ENCODE measurements at places on chromosomes 7 and 10. TPM values are rescaled to one million over a fixed set of nuclear protein-coding genes. Genes with fewer than 3 reads are reported as not detected.

- no peak for DNase-seq
Observed at GRCh38 chr7:121235201-121235600, 93.6 kb upstream of the WNT16 start.

GRCh38 chr7:97845622-97846203, 26.5 kb downstream of the ASNS start:
- DNase-seq, result no peak

GRCh38 chr7:69699931-69700330, 101.7 kb downstream of the AUTS2 start:
- no peak for DNase-seq

Gene PPP1R3A
- 0.07 TPM for total RNA-seq

GRCh38 chr7:134062460-134062859, 64.7 kb upstream of the LRGUK start:
- peak; percentile 80 for DNase-seq

- no peak for DNase-seq
Observed at GRCh38 chr10:11334436-11334835, 277.0 kb downstream of the USP6NL start.

Gene SSC4D
- total RNA-seq, result 1.2 TPM

- DNase-seq, result no peak
Observed at GRCh38 chr7:73717025-73717807, 2.3 kb downstream of the STX1A start.

GRCh38 chr7:137888241-137888640, 41.5 kb upstream of the DGKI start:
- no peak for DNase-seq

GRCh38 chr7:103065667-103066066, 8.9 kb downstream of the FBXL13 start:
- DNase-seq, result peak; percentile 44

DNA sequence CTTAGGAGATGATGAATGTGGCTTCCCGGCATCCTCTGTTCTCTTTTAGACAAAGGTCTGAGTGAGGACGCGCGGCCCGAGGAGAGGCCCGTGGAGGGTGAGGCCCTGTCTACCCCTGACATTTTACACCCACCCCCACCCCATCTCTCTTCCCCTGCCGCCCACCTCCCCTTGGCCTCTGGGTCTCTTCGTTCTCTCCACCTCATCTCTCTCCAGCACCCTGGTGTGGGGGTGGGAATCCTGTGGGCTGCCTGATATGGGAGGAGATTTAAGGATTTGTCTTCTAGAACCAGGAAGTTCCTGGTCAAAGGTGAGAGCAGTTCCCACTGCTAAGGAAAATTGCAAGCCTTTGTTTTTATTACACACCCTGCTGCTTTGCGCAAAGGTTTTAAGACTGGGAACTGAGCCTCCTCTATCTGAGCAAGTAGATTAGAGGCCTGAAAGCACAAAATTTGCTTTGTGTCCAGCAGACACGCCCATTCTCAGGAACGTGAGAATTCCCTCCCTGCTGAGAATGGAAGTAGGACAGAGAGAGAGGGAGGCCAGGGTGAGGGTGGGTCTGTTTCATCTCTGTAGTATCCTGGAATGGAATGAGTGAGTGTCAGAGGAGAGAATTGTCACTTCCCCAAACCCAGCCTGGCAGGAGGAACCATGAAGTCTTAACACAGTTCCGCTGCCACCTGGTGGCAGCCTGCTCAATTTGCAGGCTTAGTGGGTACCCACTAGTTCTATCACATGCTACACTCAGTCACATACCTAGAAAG, 91.2 kb downstream of the GTF2IRD1 start:
- peak; percentile 71 for DNase-seq

GRCh38 chr7:94657771-94658693, 2.1 kb upstream of the SGCE start:
- DNase-seq, result peak; percentile 96

- DNase-seq, result no peak
Observed at GRCh38 chr10:47123716-47124288, 176.2 kb upstream of the GDF10 start.

Gene PNLIPRP3
- total RNA-seq, result not detected

DNA sequence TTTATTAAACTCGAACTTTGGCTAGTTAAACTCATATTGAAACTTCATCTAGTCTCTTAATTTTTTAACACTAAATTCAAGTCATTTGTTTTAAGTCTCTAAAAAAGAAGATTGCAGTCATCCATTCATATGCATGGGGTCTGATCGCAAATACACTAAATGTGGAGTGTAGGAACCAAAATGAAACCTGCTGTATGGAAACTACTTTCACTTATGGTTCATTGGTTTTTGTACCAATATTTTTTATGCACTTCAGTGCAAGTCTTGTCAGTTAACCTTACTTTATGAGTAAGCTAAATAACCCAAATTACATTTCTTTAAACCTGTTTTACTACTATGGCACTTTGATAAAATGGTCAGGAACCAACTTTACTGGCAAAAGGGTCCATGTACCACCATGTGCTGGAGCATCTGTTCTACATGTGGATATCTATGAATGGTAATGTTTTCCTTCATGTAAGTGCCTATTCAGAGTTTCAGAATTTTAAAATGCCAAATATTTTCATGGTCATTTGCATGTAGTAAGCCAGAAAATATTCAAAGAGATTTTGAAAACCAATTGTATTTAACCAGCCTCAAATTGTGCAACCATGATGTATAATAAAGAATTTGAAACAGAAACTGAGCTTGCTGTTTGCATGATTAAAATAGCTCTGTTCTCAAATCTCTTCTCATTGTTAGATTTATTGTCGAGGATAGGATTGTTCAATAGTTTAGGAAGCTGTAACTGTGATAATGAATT, 7.6 kb upstream of the SUPV3L1 start:
- no peak for DNase-seq

Gene ATP6V0E2
- total RNA-seq, result 18.5 TPM

Gene RAB11FIP2
- total RNA-seq, result 4.7 TPM

DNA sequence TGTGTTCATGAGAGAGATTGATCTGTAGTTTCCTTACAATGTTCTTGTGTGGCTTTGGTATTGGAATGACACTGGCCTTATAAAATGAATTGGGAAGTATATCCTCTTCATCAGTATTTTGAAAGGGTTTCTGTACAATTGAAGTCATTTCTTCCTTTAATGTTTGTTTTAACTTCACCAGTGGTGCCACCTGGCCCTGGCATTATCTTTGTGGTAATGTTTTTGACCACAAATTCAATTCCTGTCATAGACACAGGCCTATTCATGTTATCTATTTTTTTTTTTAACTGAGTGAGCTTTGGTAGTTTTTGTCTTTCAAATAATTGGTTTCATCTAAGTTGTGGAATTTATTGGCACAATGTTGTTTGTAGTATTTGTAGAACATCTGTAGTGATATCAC, 127.7 kb downstream of the CDK14 start:
- no peak for DNase-seq

DNA sequence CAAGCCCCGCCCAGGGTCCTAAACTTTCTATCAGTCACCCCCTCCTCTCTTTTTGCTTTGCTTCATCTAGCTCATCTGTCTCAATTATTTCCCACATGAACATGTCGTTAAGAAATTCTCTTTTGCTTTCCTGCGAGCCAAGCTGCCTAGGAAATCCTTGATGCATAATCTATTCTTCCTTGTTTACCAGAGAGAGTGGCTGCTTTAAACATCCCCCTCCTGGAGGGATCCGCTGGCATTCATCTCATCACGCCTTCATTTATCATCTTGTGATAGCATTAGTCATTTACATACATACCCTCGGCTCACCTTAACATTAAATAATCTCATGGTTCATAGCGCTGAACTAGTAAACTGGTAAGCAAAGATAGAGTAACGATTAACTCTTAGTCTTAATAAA, 96.7 kb downstream of the ANK3 start:
- no peak for DNase-seq

Gene SFTPD
- total RNA-seq, result 0.29 TPM

- DNase-seq, result no peak
Observed at GRCh38 chr10:70565556-70566514, 36.7 kb downstream of the PRF1 start.

Gene EGFR
- 0.18 TPM for total RNA-seq

Gene COL13A1
- not detected for total RNA-seq

- no peak for DNase-seq
Observed at GRCh38 chr7:71286336-71286735, 154.4 kb downstream of the GALNT17 start.

DNA sequence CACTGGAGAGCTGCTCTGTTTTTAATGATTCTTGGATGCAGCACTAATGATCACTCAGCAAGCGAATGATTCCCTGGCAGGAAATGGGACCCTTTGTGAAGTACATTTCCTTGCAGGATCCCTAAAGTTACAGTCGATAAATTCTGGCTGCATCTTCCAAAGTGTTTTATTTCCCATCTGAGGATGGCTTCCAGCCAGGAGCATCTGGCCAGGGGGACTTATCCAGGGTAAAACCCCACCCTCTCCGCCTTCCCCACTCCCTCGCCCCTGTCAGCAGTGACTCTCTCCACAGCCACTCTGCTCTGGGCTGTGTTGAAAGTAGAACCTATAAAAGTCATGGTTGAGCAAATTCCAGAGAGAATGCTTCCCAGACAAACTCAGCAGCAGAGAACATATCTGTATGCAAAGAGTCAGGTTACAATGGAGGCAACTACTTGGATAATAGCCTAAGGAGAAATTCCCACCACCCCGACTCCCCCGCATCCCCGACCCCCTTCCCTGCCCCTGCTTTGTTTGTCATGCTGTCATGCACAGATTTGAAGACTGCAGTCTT, 111.0 kb upstream of the ANLN start:
- DNase-seq, result no peak

DNA sequence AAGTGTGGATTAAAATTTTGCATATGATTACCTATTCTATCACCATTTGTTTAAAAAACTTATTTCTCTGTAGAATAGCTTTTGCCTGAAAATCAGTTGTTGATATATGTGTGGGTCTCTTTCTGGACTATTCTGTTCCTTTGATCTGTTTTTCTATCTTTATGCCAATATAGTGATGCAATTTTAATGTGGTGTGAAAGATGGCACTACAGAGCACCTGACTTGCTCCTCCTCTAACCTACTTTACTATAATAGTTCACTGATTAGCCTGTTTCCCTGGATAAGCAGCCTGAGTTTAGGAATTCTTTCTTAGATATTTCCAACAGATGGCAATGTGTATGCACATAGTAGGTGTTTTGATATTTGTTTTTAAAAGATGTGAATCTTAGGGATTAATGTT, 294.5 kb downstream of the AUTS2 start:
- no peak for DNase-seq

- no peak for DNase-seq
Observed at GRCh38 chr10:100812978-100813377, 67.6 kb downstream of the PAX2 start.

DNA sequence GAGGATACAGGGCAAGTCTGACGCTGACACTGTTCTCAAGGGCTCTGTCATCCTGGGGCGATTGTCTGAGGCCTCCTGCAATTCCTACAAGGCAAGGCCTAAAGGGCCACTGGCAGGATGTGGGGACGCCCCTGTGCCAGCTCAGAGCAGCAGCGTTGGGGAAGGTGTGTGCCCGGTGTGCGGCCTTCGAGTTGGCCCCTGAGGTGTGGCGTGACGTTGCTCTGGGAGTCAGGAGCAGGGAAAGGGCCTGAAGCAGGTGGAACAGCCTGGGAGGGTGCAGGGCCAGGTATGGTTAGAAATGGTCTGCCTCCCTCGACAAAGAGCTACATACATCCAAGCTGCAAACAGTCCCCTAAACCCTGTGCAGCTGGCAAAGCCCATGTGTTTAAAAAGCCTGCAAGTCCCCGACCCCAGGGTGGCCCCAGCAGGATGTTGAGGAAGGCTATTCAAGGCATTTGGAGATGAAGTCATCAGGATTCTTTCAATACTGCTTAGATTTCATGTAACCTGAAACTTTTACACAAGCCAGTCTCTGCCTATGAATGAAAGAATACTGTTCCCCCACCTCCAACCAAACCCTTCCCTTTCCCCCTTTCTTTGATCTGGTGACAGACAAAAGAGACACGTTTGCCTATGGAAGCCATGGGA, 142.5 kb upstream of the TNS3 start:
- no peak for DNase-seq

DNA sequence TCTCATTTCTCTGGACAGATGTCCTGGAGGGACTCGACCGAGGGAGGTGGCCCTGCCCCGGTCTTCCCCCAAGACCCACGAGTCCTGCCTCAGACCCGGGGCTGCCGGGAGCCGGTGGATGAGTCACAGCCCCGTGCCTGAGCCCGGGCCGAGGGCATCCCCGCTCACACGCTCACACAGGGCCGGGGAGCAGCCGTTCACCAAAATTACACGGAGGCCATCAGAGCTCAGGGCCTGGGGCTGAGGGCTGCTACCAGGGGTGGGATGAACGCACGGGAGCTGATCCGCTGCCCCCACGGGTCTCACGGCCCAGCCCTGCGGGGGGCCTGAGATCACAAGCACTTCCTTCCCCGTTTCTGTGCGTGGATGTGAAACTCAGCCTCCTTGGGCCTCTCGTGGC, 17.5 kb downstream of the FAM20C start:
- DNase-seq, result no peak

Gene DNAJC12
- 37.0 TPM for total RNA-seq

DNA sequence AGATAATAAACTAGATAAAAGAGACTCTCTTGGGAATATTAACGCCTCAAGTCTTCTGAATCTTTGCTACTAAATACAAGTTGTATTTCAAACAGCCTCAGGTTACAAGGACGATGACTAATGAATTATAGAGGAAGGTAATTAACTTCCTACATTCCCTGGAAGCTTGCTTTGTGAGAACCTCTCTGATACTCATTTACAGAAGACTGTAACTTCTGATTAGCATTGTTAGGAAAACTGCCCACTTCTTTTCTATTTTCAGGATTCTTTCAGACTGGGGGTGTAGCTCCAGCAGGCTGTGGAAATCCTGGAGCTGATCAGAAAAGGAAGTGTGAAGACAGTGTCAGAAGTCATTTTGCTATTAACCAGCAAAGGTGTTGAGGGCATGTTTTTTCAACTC, 316.7 kb upstream of the NPSR1 start:
- no peak for DNase-seq

GRCh38 chr7:128084896-128085608, 53.8 kb upstream of the LRRC4 start:
- no peak for DNase-seq

Gene SPAG6
- total RNA-seq, result 6.6 TPM

DNA sequence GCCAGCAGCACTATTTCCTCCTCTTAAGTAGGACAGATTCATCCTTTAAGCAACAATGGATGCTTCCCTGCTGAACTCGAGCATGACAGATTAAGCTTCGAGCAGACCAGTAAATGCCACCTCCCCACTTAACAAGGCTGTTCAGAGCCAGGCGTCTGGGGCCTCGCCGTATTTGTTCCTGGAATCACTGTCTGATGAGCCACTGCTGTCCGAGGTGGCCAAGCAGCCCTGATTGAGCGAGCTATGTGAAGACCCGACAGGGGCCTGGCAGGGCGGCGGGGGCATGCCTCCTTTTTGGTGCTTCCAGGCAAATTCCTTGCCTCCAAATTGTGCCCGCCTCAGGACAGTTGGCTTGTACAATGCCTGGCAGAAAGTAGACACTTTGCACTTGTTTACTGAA, 862.6 kb downstream of the NRG3 start:
- DNase-seq, result no peak

Gene H2BK1
- total RNA-seq, result not detected

GRCh38 chr7:16773326-16773725, 19.8 kb downstream of the TSPAN13 start:
- DNase-seq, result no peak

Gene GNG11
- not detected for total RNA-seq

Gene LLCFC1
- total RNA-seq, result not detected

Gene OR2A7
- not detected for total RNA-seq

Gene OR6B1
- total RNA-seq, result not detected
